ENCODE measurements at places on chromosomes 6 and 20.
A peak's percentile ranks its signal among the peaks of the same experiment; 100 is the strongest.

DNA sequence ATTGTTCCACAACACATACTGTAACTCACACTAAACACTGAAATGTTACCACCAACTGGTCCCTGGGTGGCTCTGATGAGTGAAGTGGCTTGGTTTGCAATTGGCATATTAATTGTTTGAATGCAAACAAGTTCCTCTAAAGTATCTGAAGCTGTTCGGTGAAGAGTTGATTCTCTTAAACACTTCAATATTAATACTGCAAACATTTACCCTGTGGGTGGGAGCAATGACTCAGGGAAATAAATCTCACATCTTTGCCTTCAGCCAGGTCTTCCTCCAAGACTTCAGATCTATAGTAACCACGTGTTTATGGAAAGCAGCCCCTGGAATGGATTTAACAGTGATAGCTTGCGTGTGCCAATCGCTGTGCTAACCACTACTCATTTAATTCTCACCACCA lies 176.0 kb downstream of the MAFB start:
- no peak for DNase-seq

- DNase-seq, result no peak
These were observed 31.5 kb upstream of the RIPOR2 start for GRCh38 chr6:24967211-24967610.

GRCh38 chr20:34581341-34582184 lies 23.0 kb downstream of the MAP1LC3A start:
- DNase-seq, result peak; percentile 75

GRCh38 chr20:8798505-8798904 lies 270.4 kb upstream of the PLCB4 start:
- no peak for DNase-seq

DNA sequence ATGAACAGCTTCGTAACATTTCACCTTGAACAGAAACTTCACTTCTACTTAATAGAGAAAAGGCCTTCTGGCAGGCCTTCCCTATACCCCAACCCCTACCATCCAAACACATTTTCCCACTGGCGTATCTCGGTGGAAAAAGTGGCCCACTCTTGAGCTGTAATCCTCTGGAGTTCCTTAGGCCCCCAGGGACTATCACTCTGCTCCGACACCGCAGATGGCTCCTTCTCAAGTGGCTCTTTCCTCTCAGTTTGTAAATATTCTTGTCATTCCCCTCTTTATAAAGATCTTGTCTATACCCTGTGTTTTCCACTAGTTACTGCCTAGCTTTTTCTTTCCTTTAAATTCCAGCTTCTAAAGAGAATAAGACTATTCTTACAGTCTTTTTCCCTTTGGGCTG lies 108.7 kb downstream of the MYB start:
- DNase-seq, result no peak

Measured in Right ventricle myocardium inferior (tissue), 1 donor.